Stimulated activated CD8-positive, alpha-beta memory T cell treated with anti-CD3 and anti-CD28 coated beads, Interleukin-4, amount 100 ng/mL, for 4 hours (primary cell): ENCODE measurements at places on chromosomes 1 and 21.

- no peak for DNase-seq
These were observed 13.5 kb downstream of the TMEM201 start for GRCh38 chr1:9601942-9602793.

DNA sequence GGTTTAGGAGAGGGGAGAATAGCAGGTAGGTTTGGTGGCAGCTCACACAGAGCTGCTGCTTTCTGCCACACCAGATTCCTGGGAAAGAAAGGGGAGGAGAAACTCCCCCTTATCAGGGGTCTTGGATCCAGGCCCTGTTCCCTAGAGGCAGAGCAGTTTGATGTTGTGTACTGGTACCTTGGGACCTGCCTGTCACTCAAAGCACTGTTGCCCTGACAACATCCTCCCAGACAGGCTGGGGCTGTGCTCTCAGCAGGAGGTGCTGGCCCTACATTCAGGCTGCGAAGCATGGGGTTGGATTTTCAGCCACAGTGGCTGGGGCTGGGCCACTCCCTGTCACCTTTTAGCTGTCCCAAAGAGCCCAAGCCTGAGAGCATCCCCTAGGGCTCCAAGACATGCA lies 188.0 kb downstream of the GRIK3 start:
- no peak for DNase-seq

GRCh38 chr1:160781914-160782689 lies 13.9 kb upstream of the LY9 start:
- no peak for DNase-seq

GRCh38 chr21:25855576-25855975 lies 120.8 kb downstream of the GABPA start:
- DNase-seq: no peak

DNA sequence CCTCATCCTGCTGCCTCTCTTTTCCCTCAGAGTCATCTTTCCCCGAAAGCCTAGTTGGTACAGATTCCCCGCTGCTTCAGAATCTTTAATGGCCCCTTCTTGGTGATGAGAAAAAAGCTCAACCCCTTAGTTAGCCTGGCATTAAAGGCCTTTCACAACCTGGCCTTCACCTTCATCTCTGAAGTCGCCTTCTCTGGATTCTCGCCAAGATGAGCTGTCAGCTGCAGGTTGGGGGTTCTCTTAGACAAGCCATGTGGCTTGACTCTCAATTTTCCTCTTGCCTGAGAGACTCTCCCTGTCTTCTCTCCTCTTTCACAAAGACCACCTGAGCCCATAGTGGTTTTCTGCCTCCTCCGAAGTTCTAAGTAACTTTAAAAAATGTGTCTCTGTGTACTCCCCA lies 15.5 kb upstream of the DISC1 start:
- no peak for DNase-seq

GRCh38 chr1:115656461-115657077 lies 14.8 kb downstream of the VANGL1 start:
- no peak for DNase-seq

GRCh38 chr1:109796484-109797302 lies 33.0 kb upstream of the EPS8L3 start:
- no peak for DNase-seq

DNA sequence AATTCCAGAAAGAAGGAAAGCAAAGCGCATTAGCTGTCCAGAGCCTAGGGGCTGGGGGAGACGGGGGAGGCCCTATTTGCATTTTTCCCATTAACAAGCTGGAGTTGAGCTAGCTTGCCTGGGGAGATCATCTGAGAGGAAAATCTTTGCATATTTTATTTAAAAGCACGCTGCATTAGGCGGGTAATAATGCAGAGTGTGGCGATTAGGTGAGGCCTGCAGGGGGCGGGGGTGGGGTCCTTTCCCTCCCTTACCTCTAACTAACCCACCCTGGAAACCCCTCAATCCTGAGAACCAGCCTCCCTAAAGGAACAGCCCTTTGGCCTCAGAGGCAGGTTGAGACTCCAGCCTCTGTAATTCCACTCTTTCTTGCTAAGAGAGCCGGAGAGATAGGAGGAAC lies 16.2 kb downstream of the C1orf216 start:
- DNase-seq: no peak

DNA sequence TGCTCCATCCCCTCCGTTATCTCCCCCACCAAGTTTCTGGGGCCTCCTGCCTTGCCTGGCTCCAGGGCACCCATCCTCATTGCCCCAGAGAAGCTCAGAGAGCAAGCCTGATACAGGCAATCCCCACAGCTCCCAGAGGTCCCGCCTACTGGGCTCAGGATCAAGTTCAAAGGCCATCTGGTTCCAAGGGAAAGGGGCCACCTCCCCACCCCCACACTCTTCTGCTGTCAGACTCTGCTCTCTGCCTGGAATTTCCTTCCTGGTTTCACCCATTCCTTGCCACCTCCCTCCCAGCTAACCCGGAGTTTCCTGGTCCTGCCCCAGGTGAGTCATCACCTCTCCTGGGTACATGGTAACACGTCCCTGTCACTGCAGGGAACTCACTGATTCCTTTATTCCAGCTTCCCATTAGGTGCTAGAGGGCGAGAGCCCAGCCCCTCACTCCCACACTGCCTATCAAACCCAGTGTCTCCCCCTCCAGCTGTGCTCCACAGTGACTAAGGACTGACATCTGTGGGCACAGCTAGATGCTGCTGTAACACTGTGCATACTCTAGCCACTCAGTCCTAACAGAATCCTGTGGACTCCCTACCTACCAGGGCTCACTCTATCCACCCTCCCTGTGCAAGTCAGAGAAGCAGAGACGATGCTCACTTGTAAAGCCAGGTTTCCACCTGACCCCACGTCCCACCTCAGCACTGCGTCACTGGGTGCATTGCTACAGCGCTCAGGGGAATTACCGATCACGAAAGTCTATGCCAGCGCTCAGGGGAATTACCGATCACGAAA lies 21.8 kb downstream of the RSPH1 start:
- no peak for DNase-seq

GRCh38 chr1:198542632-198543031 lies 2.2 kb upstream of the ATP6V1G3 start:
- no peak for DNase-seq

- DNase-seq: no peak
These were observed 490.8 kb upstream of the ADGRL4 start for GRCh38 chr1:79497193-79497773.

DNA sequence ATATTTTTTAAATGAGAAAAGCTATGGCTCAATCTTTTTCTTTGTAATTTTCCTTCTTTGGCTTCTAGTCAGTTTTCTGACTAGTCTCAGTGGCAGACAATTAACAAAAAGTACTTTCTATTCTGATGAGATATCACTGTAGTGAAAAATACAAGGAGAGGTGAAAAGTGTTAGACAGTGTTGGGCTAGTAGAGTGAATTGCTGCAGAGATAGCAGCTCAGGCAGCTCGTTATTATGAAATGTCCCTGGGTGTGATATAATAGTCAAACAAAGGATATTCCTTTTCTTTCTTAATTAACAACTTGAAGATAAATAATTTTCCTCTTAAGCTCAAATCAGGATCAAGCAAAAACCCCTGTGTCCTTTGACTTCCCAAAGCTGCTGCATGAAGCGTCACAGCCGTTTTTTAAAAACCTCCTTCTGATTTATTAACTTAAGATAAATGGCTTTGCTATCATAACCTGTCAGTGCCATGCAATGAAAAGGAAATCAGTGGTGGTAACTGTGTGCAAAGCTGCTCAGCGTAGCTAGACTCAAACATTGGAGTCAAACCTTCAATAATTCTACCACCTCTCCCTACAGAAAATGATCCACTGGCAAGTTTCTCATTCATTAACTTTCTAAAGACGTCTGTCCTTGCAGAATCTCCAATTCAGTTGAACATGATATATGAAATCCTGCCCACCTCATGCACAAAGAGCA lies 646.6 kb upstream of the PTBP2 start:
- no peak for DNase-seq

GRCh38 chr1:245428681-245429080 lies 273.9 kb downstream of the KIF26B start:
- no peak for DNase-seq

GRCh38 chr21:42086969-42087368 lies 15.9 kb downstream of the UMODL1 start:
- no peak for DNase-seq

GRCh38 chr1:3207217-3207848 lies 138.3 kb downstream of the PRDM16 start:
- no peak for DNase-seq

- DNase-seq: no peak
These were observed 31.4 kb downstream of the IFI16 start for GRCh38 chr1:159040893-159041724.

GRCh38 chr1:41341772-41342562 lies 19.3 kb upstream of the FOXO6 start:
- no peak for DNase-seq

DNA sequence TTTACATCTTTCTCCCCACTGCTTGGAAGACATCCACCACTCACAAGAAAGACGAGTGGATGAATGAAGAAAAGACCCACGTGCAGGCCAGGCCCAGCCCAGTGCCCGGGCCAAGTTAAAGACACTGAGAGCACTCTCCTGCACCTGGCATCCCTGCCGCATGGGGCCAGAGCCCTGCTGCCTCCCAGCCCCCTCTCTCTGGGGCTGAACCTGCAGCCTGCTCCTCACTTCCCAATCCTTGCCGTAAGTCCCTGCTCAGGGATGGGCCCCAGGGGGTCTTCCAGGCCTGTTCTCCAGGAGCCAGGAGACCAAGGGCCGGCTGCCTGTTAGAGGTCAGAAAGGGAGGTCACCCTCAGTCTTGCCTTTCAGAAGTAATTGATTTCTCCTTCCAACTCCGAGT lies 168.5 kb upstream of the ZC3H12A start:
- no peak for DNase-seq

DNA sequence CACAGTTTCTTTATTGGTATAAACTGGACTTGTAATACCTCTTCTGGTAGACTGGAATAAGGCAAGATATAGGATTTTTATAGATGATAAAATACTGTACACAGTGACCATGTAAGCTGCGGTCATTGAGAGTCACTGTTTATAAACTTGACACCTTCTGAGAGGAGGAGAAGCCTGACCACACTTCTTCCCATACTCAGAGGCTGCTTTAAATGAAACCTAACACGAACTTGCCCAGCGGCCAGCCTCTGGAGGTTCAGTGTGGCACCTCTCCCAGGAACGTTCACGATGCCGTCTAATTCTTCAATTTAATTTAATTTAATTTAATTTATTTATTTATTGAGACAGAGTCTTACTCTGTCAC lies 22.5 kb downstream of the MTARC1 start:
- no peak for DNase-seq

GRCh38 chr1:234871710-234872271 lies 256.8 kb downstream of the TOMM20 start:
- no peak for DNase-seq
